Stimulated activated CD4-positive, alpha-beta T cell treated with anti-CD3 and anti-CD28 coated beads, Interleukin-2, amount 100 ng/mL, for 4 hours (primary cell): ENCODE measurements at places on chromosomes 4 and X.
A peak's percentile ranks its signal among the peaks of the same experiment; 100 is the strongest.

DNA sequence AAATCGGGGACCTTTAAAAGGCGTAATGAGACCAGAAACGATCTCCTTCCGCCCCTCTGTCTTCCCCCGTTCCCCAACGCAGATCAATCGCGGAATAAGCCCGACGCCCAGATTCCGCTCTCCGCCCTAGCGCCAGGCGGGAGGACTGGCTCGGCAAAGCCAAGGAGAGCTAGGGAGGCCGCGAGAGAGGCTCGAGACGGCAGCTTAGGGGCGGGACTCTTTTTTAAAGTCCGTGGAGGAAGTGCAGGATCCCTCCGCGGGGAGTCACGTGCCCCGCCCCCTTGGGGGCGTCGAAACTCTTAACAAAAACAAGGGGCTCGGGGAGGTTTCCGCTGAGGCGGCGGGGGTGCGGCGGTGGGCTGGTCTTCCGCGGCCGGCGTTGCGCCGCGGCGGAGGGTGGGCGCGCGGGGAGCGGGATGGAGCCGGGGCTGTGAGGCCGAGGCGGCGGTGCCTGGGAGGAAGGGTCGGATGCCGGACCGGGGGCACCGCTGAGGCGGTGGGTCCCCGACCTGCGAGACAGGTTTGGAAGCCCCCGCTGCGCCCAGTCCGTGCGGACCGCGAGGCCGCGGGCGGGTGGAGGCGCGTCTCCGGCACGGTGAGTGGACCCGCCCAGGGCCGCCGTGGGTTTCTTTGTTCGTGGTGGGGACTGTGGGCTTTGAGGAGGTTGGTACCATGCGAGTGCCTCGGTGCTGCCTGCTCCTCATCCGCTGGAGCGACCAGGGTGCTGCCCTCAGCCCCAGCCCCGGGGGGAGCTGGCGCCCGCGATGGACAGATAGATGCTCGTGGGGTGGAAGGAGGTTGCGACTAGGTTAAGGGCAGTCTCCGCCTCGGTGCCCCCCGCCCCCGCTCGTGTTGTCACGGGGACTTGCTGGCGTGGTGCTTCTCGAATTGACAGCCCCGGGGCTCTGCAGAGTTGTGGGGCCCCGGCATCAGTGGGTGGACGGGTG lies at the start of gene CCNG2:
CCNG2 (plus strand) TSS at position 296 of the 947 bp plus-strand sequence. CDS start 1,326 bp downstream, outside the sequence.
- DNase-seq = peak; percentile 71

GRCh38 chrX:41863343-41864203 lies 59.8 kb downstream of the CASK start:
- no peak for DNase-seq

- no peak for DNase-seq
These were observed 91.9 kb downstream of the TSPAN5 start for GRCh38 chr4:98566361-98567008.

GRCh38 chrX:13688384-13688957 lies 457 bp upstream of the RAB9A start:
- no peak for DNase-seq
